ENCODE measurements at places on chromosomes 16 and 17. TPM values are rescaled to one million over a fixed set of nuclear protein-coding genes. Genes with fewer than 3 reads are reported as not detected.
A peak's percentile ranks its signal among the peaks of the same experiment; 100 is the strongest.

- no peak for DNase-seq
These were observed 43.8 kb downstream of the FOXK2 start for GRCh38 chr17:82563318-82563717.

GRCh38 chr16:87792205-87792565 is 26.4 kb upstream of the KLHDC4 start:
- DNase-seq, result no peak

- DNase-seq, result no peak
These were observed 7.1 kb downstream of the TRAF7 start for GRCh38 chr16:2162676-2163118.

GRCh38 chr17:5610956-5611355 is 26.6 kb upstream of the NLRP1 start:
- peak; percentile 11 for DNase-seq

ALOX12 gene
- not detected for total RNA-seq

DNA sequence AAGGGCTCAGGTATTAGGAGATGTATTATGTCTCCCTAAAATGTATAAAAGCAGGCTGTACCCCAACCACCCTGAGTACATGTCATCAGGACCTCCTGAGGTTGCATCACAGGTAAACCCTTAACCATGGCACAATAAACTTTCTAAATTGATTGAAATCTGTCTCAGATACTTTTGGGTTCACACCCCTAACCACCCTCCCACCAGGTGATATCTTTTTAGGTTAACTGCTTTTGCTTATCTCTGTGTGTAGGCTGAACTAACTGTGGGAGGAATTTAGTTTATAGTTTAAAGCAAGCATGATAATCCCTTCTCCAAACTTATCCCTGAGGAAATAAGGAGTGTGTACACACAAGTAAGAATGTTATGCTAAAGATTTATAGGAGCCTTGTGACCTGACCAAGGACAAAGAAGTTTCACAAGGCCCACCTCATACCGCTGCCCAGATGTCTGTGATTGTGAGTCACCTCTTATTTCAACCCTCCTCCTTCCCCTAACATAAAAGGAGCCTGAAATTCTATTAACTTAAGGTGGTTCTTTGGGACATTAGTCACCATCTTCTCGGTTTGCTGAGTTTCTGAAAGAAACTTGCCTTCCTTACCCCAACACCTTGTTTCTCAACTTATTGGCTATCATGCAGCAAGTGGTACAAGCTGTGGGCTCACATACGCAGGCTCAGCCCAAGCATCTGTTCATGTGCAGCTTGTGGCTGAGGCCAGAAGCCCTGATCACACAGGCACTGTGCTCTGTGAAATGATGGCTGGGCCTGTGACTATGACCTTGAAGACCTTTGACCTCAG is 11.3 kb downstream of the PRSS22 start:
- peak; percentile 99 for DNase-seq

WNT3 gene
- 1.9 TPM for total RNA-seq

GRCh38 chr16:88069397-88070168 is 118.3 kb downstream of the BANP start:
- DNase-seq, result no peak

BRCA1 gene
- 8.8 TPM for total RNA-seq

DNA sequence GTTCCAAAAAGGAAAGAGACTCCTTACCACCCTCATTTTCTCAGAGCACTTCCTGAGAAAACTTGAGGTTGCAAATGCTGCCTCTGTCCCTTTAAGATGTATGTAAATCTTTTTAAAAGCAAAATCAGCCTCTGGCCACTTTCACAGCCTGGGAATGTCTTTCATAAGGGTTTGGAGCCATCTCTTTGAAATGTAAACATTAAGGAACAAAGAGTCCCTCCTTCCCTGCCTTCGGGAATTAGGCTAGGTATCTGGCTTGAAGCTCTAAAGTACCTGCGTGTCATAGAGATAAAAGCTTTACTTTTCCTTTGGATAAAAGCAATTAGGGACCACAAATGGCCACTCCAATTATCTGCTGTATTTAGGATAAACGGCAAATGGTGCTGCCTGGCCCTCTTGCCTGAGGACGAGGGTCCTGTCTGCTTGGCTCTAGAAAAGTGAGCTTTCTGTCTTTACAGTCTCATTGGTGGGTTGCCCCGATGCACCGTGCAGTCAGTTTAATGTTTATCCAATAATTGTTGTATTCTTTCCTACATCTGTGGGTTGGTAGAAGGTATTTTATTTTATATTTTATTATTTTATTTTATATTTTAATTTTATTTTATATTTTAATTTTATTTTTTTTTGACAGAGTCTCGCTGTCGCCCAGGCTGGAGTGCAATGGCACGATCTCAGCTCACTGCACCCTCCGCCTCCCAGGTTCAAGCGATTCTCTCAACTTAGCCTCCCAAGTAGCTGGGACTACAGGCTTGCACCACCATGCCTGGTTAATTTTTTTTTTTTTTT is 23.9 kb downstream of the NLRC3 start:
- DNase-seq, result no peak

GRCh38 chr17:80826955-80827645 is 164.5 kb upstream of the CHMP6 start:
- DNase-seq, result peak; percentile 74

DNA sequence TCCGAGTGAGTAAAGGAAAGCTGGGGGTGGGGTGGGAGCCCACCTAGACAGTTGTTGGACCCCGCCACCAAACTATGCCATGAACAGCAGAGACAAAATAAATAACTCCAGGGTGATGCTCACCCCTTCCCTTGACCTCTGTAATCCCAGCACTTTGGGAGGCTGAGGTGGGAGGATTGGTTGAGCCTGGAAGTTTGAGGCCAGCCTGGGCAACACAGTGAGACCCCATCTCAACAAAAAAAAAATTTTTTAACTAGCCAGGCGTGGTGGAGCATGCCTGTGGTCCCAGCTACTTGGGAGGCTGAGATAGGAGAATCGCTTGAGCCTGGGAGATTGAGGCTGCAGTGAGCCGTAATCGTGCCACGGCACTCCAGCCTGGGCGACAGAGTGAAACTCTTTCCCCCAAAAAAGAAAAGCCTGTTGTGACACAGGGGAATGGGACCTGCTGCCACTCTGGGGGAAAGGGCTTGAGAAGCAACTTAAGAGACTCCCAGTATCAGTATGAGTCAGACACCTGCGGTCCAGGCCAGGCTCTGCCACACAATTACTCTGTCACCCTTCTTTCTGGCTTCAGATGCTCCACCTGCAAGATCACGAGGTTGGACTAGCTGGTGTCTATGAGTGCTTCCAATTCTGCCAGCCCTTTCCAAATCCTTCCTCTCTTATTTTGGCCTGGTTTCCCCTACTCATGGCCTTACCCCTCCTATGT is 5.0 kb downstream of the SGCA start:
- DNase-seq, result peak; percentile 7

TBC1D3I gene
- not detected for total RNA-seq

- DNase-seq, result no peak
These were observed 52.5 kb upstream of the B4GALNT2 start for GRCh38 chr17:49079840-49080663.

C1QTNF8 gene
- not detected for total RNA-seq

- no peak for DNase-seq
These were observed 622.6 kb upstream of the GOT2 start for GRCh38 chr16:59356709-59357108.

MYH8 gene
- not detected for total RNA-seq

All from renal cortical epithelial cell (primary cell).